A549 treated with Hydrocortisone at 1 μM for 4 hours (cell line): ENCODE measurements at places on chromosomes 11 and 22. TPM values are rescaled to one million over a fixed set of nuclear protein-coding genes. Genes with fewer than 3 reads are reported as not detected.

The CEP126 gene
- total RNA-seq, result 2.5 to 3.4 TPM (median 2.6 TPM) in 5 replicates

The FJX1 gene
- 28.2 to 41.0 TPM (median 39.8 TPM) in 5 replicates for total RNA-seq

The GTSE1 gene
- total RNA-seq, result 30.2 to 35.3 TPM (median 32.0 TPM) in 5 replicates

The RAPSN gene
- total RNA-seq, result 0.09 to 0.24 TPM (median 0.18 TPM) in 4 of 5 replicates, not detected in the other

The DGAT2 gene
- total RNA-seq, result 1.2 to 2.1 TPM (median 1.6 TPM) in 5 replicates

The BATF2 gene
- 0.54 to 0.70 TPM (median 0.61 TPM) in 5 replicates for total RNA-seq

The DEFB131B gene
- not detected in 5 replicates for total RNA-seq

The OAF gene
- 7.5 to 11.0 TPM (median 10.5 TPM) in 5 replicates for total RNA-seq

The C11orf65 gene
- total RNA-seq, result 0.16 to 0.60 TPM (median 0.21 TPM) in 5 replicates

The SLC15A3 gene
- total RNA-seq, result not detected in 5 replicates

The POTEH gene
- total RNA-seq, result not detected in 5 replicates

The RTCB gene
- total RNA-seq, result 74.3 to 93.2 TPM (median 77.2 TPM) in 5 replicates

The MIOX gene
- not detected in 5 replicates for total RNA-seq

The RPUSD4 gene
- total RNA-seq, result 16.3 to 18.3 TPM (median 17.0 TPM) in 5 replicates

The RFPL3 gene
- total RNA-seq, result not detected in 5 replicates

The MN1 gene
- total RNA-seq, result 2.7 to 4.2 TPM (median 3.1 TPM) in 5 replicates

The HEPHL1 gene
- total RNA-seq, result not detected in 5 replicates

The NAP1L4 gene
- total RNA-seq, result 109 to 135 TPM (median 119 TPM) in 5 replicates

The MMP3 gene
- 0.12 TPM in 1 of 5 replicates, not detected in the others for total RNA-seq

The TCN1 gene
- 0.15 to 0.55 TPM (median 0.28 TPM) in 5 replicates for total RNA-seq

The CSNK2A3 gene
- total RNA-seq, result 1.6 to 3.6 TPM (median 2.2 TPM) in 5 replicates

The PISD gene
- 25.0 to 30.4 TPM (median 25.3 TPM) in 5 replicates for total RNA-seq

The PNPLA3 gene
- 0.70 to 1.0 TPM (median 0.83 TPM) in 5 replicates for total RNA-seq

The DDX25 gene
- 0.09 TPM in 1 of 5 replicates, not detected in the others for total RNA-seq

The OR8K1 gene
- not detected in 5 replicates for total RNA-seq

The ROM1 gene
- total RNA-seq, result 3.5 to 4.7 TPM (median 4.4 TPM) in 5 replicates

The TYR gene
- total RNA-seq, result not detected in 5 replicates

The SAA4 gene
- total RNA-seq, result not detected in 5 replicates

The WT1 gene
- total RNA-seq, result 4.8 to 5.7 TPM (median 5.4 TPM) in 5 replicates
